ENCODE measurements at places on chromosomes 12 and 14. TPM values are rescaled to one million over a fixed set of nuclear protein-coding genes. Genes with fewer than 3 reads are reported as not detected.

DNA sequence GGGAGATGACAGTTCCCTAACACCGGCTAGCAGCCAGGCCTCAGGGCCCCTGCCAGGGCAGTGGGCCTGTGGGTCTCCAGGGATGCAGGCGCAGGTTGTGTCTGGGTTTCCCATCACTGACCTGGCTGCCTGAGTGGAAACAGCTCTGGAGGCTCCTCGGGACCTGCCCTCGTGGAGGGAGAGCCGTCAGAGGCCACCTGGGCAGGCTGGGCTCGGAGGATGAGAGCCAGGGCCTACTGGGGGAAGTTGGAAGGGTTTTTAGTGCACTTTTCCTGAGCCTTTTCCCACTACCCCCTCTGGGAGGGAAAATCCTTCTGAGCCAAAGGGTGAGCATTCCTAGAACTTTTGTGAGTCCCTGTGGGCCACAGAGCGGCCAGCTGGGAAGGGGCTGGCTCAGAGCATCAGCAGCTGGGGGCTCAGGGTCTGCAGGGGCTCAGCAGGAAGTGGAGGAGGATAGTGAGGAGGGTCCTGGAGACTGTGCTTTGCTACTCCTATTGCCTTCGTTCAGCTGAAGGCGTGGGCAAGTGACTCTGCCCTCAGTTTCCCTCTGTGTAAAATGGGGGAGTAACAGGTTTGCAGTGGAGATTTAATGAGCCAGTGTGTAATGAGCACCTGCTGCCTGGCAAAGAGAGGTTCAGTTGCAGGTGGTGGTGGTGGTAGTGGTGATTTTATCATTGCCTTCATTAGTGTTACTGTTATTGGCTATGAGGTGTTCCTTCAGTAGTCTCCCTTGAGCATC, 1.8 kb downstream of the SH2B3 start:
- DNase-seq = no peak

DNA sequence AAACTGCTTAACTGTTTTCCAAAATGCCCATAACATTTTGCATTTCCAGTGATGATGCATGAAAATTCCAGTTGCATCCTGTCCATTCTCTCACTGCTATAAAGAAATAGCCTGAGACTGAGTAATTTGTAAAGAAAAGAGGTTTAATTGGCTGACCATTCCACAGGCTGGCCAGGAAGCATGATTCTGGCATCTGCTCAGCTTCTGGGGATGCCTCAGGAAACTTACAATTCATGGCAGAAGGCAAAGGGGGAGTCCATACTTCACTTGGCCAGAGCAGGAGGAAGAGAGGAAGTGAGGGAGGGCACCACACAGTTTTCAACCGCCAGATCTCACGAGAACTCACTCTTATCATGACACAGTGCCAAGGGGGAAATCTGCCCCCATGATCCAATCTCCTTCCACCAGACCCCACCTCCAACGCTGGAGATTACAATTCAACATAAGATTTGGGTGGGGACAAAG, 18.2 kb upstream of the CLEC2D start:
- DNase-seq = no peak

DNA sequence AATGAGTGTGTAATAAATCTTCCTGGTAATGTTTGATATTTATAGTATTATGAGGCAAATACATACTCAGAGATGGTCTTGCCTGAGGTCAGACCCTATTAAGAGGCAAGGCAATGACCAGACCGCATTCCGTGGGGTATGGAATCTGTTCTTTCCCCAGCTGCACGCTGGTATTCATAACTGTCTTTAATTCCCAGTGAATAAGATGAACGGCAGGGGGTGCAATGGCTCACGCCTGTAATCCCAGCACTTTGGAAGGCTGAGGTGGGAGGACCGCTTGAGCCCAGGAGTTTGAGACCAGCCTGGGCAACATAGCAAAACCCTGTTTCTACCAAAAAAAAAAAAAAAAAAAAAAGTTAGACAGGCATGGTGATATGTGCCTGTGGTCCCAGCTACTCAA, 44.6 kb downstream of the ERO1A start:
- DNase-seq = no peak

DNA sequence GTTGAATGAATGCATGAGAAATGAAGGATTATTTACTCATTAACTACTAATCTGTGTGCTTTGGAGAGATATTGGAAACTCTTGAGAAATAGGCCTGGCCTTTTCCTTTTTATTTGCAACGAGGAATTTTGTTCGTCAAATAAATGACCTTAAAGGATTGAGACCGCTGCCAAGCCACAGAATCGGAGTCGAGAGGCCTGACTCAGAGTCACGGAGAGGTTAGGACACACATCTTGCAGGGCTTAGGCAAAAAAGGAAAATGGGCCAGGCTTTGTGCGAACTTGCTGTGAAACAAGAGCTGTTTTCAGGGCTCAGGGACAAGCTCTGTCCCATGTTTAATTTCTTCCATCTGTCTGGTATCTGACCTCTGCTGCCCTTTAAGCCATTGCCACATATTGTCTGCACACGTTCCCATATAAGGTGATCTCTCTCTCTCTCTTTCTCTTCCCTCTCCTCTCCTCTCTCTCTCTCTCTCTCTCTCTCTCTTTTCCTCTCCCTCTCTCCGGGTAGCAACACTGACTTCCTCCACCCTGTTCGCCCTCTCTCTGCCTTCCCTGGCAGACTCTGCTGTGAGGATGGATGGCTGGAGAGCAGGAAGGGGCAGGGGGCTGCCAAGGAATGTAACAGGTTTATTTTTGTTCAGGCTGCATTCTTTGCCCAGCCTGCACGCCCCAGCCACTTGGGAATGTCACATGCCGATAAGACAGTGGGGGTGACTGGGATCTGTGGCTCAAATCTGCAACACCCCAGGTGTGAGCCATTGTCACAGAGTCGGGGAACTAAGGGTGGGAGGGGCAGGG, 14.9 kb upstream of the IFT81 start:
- no peak for DNase-seq

Gene TMEM233
- polyA plus RNA-seq = 1.4 TPM
